Activated naive CD4-positive, alpha-beta T cell treated with anti-CD3 and anti-CD28 coated beads, Interleukin-2, amount 10 ng/mL, durations not matched to agents 7 days and 5 days (primary cell): ENCODE measurements at places on chromosomes 16 and 17.

DNA sequence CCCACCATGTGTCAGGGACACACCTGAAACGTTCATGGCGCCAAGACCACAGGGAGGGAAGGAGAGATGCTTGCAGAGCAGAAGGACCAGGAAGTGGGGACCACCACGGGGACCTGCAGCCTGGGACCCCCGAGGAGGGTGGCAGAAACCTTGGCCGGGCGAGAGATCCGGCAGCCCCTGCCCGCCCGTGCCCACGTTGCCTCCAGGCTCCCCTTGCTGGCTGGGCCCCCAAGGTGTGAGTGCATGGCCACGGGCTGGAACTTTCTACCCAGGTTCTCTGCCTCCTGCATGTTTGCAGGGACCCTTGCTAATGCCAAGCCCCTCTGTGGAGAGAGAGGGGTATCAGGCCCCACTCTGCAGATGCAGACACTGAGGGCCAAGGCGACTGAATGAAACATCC, 50.4 kb downstream of the USP22 start:
- no peak for DNase-seq

DNA sequence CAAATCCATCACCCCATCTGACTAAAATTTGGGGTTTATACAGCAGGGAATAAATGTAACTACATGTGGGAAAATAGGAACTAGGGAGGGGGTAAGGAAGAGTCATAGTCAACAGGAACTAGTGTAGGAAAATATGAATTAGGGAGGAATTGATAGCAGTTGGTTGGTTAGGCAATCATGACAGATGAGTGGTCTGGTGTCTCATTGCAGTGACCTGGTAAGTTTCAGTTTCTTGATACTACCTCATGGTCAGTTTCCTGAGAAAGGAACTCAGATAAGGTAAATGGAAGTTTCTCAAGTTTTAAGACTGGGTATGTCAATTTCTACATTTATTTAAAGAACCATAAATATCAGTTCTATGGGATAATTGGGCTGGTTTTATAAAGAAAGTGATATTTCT, 442.3 kb downstream of the NPIPA7 start:
- no peak for DNase-seq

- DNase-seq, result no peak
Measured at GRCh38 chr17:30027676-30028075, 86.2 kb downstream of the EFCAB5 start.

- DNase-seq, result no peak
Measured at GRCh38 chr17:18156171-18156975, 27.3 kb upstream of the ALKBH5 start.

GRCh38 chr17:60699090-60699489, 21.4 kb downstream of the BCAS3 start:
- DNase-seq, result no peak

GRCh38 chr16:82070656-82071369, 35.8 kb downstream of the HSD17B2 start:
- DNase-seq, result no peak

GRCh38 chr17:73090396-73091202, 1.9 kb downstream of the SLC39A11 start:
- no peak for DNase-seq
